ENCODE measurements at places on chromosomes 3 and 15.

- DNase-seq, result no peak
Observed at GRCh38 chr3:184873141-184873540, 61.2 kb downstream of the VPS8 start.

- no peak for DNase-seq
Observed at GRCh38 chr15:69908590-69909420, 188.9 kb downstream of the TLE3 start.

- no peak for DNase-seq
Observed at GRCh38 chr15:95176794-95177577, 945.6 kb downstream of the MCTP2 start.

GRCh38 chr3:177337541-177338331 lies 140.5 kb upstream of the TBL1XR1 start:
- DNase-seq, result no peak

DNA sequence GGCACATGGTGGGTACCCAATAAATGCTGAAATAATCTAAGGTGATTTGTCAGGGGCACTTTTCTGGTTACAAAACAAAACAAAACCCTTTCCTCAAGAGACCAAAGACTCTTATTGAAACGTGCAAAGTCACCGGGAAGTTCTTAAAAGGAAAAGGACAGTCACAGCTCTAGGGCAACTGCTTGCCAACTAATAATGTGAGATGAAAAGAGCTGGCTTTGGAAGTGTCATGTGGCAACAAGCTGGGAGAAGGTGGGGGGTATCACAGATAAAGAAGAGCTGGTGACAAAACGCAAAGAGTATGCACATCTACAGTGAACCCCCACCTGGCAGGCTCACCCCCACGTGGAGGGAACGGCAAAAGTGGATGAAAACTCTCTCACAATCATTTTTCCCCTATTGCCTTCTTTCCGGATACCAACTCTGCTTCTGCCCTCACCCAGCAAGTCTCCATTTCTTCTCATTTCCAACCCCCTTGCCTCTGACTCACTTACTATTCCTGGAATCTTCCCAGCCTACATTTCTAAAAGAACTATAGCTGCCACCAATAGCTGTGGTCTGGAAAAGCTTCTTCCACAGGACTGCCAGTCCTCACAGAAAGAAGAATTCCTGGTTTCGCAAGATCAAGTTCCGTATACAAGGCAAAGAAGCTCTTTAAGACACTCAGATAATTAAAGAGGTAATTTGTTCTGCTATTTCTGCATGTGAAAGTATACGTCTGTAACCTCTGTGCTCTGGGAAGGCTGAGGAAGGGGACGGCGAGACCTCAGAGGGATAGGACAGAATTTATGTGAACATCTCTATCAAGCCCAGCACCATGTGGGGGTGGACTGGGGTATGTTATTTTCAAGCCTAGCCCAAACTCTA lies 21.8 kb upstream of the ANPEP start:
- DNase-seq, result no peak

DNA sequence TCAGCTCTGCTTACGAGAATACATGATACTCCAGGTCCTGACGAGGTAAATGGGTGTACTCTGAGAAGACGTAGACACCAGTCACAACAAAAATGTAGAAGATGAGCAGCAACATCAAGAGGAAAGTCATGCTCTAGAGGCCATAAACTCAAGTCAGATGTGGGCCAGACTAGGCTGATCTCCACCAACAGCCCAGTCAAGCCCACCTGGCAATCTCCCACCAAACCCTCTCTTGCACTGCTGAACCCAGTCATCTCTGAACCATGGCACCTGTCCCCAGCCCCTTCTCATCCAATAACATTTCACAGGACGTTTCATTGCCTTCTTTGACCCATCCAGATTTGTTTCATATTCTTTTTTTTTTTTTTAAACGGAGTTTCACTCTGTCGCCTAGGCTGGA lies 10.8 kb upstream of the PDIA3 start:
- no peak for DNase-seq

GRCh38 chr15:71612869-71613268 lies 197.5 kb upstream of the NR2E3 start:
- DNase-seq, result no peak

DNA sequence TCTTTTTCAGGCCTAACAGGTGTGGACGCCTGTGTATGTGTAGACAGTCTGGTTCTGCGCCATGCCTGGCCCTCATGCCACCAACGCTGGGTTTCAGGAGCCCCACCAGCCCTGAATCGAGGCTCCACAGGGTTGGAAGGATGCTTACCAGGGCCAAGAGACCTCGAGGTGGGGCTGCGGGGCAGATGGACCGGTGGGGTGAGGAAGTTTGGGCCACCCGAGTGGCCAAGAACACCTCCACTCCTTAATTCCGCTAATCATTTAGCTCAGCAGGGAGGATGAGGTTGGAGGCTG lies 6.0 kb upstream of the ONECUT1 start:
- DNase-seq, result no peak

DNA sequence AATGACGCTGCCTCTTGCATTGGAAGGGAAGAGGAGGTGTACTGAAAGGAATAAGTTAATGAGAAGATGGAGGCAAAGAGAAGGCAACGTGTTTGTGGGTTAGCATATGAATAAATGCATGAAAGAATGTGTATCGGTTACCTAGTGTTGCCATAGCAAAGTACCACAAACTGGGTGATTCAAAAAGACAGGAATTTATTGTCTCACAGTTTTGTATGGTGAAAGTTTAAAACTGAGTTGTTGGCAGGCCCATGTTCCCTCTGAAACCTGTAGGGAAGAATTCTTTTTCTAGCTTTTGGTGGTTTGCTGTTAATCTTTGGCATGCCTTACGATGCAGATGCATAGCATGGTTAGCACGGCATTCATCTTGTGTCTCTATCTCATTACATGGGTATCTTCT lies 729.9 kb downstream of the MECOM start:
- DNase-seq, result no peak

DNA sequence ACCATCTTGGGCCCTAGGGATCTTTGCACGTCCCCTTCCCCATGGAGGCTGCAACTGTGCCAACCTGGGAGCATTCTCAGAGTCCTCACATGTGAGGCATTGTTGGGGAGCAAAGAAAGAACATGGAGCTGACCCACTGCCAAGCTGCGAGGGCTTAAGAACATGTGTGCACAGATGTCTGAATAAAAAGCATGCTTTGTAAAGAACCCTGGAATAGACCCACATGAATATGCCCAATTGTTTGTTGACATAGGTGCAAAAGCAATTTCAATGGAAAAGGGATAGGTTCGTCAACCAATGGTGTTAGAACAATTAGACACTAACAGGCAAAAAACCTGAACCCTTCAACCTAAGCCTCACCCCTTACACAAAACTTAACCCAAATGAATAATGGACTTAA lies 9.3 kb downstream of the PGPEP1L start:
- DNase-seq, result no peak

DNA sequence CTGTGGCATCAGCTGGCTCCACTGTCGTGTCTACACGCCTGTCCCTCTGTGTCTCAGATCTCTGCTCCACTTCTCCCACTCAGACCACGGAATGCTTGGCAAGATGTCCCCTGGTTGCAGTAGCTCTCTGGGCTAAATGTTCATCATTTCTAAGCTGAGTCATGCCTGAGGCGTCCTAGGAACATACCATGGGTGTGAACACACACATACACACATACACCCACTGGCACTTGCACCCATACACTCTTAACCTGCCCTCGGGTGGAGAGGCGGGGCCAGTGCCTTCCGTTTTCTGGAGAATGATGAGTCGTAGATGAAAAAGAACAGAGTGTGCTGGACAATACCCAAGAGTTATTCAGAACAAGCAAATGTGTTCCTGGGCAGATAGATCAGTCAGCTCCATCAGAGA lies 72.4 kb downstream of the SENP2 start:
- DNase-seq, result no peak

DNA sequence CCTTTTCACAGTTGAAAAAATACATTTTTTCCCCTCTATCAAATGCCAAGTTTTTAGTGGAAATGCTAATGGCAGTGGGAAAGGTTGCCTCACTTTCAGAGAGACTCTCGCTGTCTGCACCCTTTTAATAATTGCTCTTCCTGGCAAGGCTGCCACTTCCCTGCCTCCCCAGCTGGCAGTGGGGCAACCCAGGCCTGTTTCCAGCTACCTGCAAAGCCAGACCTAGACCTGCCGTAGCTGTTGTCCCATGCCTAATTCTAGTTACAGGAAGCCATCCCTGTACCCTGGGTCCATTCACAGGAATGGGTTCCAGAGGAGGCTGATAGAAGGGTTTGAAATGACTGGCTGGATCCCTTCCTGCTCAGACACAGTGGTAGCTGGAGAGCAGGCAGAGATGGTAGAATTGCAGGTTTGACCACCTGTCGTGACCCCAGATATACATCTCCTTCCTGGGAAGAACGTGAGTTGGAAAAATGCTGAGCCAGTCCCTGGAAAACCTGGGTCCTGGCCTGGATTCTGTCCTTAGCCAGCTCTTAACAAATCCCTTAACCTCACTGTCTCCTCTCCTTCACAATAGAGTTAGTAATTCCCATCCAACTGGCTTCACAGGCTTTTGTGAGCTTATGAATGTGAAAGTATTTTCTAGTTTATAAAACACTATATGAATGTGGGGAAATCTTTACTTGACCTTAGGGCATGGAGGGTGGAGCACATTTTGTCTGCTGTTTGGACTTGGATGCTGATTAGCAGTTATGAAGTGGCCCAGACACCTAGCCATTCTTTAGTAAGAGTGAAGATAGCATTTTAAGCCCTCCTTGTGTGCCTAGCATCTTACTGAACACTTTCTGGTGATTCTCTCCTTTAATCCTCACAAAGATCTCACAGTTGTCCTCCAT lies 12.9 kb upstream of the ALPK3 start:
- no peak for DNase-seq

DNA sequence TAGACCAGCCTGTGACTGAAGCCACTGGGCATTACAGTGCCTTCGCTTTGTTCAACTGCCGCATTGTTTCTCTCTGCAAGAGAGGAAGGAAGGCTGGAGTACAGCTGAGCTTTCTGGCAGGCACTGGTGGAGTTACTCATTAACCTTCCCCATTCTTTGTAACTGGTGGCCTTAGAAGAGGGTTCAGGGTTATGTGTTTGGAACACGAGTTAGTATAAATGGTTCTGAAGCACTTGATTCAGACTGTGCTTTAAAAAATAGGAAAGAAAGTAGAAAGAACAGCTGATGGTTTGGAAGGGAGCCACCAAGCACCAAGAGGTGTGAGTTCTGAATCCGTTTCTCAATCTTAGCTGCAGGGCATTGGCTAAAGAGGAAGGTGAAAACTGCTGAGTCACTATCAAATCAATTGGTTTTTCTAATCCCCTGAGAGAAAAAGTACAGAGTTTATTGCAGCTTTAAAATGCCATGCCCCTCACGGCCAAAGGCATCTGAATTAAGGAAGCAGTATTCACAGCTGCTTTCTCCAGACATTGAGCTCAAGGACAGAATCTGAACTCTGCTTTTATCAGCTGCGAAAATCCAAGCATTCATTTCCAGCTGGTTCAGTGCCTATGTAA lies 3.6 kb downstream of the HGD start:
- no peak for DNase-seq

DNA sequence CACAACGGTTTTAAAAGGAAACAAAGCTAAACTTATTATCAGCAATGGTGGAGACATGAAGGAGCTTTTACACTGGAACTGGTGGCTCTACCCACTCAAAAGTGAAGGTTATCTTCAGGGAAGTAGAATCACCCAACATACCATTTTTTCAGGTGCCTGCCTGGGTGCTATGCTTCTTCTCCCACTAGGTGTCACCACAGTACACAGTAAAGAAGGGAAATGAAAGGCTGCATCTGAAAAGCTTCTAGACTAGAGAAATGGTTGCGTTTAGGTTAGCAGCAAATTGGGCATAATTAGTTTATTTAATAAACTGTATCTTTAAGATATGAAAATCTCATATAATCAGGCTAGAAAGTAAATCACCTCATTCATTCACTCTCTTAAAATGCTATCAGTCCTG lies 47.0 kb upstream of the SELENOK start:
- DNase-seq, result peak; percentile 53

DNA sequence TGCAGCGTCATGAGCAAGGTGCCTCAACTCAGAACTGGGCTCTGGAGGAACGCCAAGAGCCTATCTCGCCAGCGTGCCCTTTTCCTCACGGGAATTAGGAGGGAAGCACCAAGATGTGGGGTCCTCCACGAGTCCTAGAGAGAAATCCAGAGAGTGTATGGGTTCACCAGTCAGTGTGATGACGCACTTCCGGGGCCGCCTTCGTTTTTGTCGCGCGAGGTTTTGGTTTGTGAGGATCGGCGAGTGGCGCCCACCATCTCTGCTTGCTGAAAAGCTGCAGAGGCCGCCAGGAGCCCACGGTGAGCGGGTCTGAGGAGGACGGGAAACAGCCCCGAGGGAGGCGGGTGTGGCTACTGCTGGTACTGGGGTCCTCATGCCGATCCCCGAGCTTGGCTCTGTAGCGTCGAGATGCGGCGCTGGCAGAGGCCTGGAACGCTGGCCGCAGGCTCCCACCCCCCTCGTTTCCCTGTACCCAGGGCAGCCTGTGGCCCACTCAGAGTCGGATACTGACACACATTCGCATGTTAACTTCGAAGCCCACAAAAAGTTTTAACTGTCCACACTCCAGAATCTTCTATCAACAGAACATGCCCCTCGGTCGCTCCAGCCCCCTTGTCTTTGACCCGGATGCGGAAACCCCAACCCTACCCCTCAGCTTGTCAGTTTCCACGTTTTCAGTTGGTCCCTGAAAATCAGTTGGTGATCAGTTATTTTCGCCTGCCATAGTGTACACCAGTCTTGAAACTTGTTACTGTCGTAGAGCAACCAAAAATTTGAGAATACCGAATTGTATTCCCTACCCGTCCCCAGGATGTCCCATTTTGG lies 30.4 kb downstream of the ZNF662 start:
- DNase-seq, result peak; percentile 67

- DNase-seq, result no peak
Observed at GRCh38 chr3:17047894-17048293, 163.1 kb downstream of the PLCL2 start.

DNA sequence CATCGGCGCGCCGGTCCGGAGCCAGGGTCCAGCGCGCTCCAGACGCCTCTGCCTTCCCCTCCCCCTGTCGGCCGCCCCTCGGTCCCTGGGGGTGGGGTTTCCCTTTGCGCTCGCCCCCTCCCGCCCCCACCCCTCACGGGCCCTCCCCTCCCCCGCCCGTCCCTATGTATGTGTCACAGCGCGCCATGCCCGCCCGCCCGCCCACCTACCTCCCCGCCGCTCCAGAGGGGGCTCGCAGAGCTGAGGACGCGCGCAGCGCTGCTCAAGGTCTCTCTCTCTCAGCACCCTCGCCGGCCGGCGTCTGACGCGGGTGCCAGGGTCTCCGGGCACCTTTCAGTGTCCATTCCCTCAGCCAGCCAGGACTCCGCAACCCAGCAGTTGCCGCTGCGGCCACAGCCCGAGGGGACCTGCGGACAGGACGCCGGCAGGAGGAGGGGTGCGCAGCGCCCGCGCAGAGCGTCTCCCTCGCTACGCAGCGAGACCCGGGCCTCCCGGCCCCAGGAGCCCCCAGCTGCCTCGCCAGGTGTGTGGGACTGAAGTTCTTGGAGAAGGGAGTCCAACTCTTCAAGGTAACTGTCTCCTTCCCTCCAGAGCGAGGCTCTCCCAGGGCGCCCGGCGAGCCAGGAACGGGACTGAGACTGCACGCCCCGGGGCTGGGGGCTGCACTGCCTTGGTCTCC lies at the start of gene ACAN:
Gene ACAN, plus strand, starts transcription at position 196 of the 679 bp plus-strand sequence. CDS start 32,771 bp downstream, outside the sequence.
- no peak for DNase-seq

- no peak for DNase-seq
Observed at GRCh38 chr3:189937302-189938127, 183.2 kb downstream of the P3H2 start.
